Ecto neural progenitor cell (in vitro differentiated cells): ENCODE measurements at places on chromosomes 5 and 9.
A peak's percentile ranks its signal among the peaks of the same experiment; 100 is the strongest.

DNA sequence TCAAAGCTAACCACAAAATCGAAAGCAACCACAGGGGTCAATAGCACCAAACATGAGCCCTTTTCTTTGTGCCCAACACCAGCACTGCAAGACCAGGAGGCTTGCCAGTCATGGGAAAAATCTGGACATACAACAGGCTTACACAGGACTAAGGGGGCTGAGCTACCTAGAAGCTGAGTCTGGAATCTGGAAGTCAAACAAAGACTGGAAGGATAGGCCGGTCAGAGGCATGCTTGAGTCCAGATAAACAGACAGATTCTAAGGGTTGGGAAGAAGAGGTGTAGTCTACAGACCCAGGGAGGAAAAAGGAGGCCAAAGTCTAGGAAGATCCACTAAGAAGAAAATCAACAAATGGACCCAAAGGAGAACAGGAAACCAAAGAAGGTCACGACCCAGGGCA, 73.3 kb downstream of the MYO10 start:
- DNase-seq: no peak

GRCh38 chr5:61767231-61768080, 435.4 kb downstream of the ZSWIM6 start:
- no peak for DNase-seq

DNA sequence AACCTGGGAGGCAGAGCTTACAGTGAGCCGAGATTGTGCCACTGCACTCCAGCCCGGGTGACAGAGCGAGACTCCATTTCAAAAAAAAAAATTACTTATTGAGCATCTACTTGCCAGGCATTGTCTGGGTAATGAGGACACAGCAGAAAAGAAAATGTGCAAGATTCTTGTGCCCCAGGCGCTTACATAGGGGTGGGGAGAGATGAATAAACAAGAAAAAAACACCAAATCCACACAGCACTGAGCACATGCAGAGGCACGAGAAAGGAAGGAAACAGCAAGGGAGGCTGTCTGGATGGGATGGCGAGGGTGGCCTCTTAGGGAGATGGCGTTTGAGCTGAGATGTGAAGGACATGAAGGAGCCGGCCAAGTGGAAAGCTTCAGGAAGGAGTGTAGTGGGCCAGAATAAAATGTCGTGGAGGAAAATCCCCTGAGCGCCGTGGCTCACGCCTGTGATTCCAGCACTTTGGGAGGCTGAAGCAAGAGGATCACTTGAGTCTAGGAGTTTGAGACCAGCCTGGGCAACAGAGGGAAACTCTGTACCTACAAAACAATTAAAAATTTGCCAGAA, 13.9 kb downstream of the DYNC2I2 start:
- DNase-seq: no peak

GRCh38 chr5:66655395-66656324, 59.5 kb downstream of the MAST4 start:
- no peak for DNase-seq

DNA sequence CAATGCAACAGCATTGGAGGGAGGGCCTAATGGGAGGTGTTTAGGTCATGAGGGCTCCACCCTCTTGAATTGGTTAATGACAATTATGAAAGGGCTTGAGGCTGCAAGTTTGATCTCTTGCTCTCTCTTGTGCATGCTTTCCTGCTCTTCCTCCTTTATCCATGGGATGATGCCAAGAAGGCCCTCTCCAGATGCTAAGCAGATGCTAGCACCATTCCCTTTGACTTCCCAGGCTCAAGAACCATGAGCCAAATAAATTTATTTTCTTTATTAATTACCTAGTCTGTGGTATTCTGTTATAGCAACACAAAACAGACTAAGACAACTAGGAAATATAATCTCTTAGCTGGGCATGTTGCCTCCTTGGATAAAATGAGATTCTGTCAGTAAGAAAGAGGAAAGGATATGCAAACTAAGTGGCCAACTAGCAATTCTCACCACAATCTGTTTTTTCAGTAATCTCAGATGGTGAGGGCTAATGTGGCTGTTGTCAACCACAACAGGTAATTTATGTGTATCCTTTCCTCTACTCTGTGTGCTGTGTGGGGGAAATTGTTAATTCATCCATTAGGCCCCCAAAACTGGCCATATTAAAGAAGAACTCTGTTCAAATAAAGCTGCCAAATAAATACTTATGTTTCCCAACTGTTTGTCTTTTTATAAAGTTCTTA, 269.1 kb upstream of the CD180 start:
- no peak for DNase-seq

GRCh38 chr9:121837113-121837961, 185.9 kb downstream of the DAB2IP start:
- peak; percentile 29 for DNase-seq

GRCh38 chr9:131650254-131650653, 89.6 kb downstream of the RAPGEF1 start:
- no peak for DNase-seq

DNA sequence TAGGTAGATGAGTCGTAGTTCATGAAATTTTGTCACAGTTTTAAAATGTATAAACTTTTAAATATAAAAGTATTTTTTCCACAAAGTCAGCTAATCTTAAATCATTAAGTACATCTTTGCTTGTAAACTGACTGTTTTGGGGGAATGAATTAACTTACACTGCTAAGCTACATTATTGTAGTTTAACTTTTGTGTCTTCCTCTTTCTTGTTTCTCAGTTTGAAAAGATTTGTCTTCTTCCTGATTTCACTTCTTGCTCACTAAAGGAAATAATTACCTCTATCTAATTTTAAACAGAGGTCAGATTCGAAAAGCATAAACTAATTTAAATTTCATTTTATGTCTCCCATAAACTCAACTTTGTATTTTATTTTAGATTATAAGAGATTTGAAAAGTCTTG, 5.7 kb downstream of the NIPSNAP3B start:
- DNase-seq: no peak

GRCh38 chr9:89536145-89536574, 38.2 kb upstream of the SEMA4D start:
- DNase-seq: no peak

DNA sequence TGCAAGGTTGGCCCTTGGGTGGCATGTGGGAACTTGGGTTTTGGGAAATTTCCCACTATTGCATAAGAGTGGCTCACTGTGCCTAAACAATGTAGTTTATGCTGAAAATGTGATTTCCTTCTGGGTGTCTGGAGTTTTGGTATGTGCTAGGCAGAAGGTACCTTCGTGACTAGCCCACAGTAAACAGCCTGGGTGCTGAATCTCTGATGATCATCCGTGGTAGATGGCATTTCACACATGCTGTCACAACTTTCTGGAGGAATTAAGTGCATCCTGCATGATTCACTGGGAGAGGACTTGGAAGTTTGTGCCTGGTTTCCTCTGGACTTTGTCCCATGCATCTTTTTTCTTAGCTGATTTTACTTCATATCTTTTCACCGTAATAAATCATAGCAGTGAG, 64.5 kb downstream of the LNPEP start:
- no peak for DNase-seq

DNA sequence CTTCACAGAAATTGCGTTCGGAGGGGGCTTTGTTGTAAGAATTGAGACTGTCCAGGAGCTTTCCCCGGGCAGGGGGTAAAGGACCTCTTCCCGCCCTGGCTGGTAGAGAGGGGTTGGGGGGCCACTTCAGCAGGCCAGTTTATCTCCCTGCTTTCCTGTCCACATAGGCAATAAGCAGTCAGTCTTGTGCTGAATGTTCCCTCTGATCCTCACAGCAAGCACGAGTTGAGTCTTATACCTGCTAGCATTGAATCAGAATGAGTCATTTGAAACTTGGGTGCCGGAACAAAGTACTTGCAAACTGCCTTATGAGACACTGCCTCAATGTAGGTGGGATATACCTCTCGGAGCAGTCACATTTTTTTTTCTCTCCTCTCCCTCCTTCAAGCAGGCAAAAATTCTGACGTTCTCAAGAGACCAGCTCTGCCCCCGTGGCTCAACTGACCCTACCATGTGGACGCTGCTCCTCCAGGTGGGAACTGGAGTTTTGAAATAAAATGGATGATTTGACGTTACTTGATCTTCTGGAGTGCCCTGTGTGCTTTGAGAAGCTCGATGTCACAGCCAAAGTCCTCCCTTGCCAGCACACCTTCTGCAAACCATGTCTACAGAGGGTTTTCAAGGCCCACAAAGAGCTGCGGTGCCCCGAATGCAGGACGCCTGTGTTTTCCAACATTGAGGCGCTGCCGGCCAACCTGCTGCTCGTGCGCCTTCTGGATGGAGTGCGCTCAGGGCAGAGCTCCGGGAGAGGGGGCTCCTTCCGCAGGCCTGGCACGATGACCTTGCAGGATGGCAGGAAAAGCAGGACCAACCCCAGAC, 1.3 kb downstream of the SH3RF2 start:
- no peak for DNase-seq

GRCh38 chr9:16155878-16156277, 603.0 kb downstream of the CCDC171 start:
- no peak for DNase-seq

DNA sequence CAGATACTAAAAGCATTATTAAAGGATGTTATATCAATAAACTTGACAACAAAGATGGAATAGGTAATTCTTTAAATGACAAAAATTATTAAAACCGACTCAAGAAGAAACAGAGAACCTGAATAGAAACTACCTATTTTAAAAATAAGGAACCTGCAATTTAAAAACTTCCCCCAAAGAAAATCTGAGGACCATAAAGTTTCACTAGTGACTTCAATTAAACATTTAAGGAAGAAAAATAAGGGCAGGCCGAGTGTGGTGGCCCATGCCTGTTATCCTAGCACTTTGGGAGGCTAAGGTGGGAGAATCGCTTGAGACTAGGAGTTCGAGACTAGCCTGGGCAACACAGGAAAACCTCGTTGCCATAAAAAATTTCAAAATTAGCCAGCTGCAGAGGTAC, 99.6 kb downstream of the FANCC start:
- DNase-seq: no peak

GRCh38 chr5:56282216-56282615, 49.1 kb upstream of the ANKRD55 start:
- DNase-seq: no peak

DNA sequence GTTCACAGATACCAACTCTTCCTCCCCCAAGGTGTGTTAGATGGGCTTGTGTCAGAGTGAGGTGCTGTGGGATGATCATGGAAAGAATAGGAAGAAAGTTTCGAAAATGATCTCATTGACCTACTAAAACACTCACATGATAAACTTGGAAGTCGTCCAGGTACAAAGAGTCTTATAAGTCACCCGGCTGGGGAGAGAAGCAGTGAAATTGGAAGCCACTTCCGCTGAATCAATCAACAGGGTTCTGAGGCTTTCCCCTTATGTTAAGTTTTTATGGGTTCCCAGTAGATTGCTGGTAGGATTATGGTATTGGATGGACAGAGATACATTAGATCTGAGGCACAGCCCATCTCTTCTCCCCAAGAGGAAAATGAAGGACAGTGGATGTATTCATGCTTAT, 218.8 kb upstream of the MSX2 start:
- no peak for DNase-seq

DNA sequence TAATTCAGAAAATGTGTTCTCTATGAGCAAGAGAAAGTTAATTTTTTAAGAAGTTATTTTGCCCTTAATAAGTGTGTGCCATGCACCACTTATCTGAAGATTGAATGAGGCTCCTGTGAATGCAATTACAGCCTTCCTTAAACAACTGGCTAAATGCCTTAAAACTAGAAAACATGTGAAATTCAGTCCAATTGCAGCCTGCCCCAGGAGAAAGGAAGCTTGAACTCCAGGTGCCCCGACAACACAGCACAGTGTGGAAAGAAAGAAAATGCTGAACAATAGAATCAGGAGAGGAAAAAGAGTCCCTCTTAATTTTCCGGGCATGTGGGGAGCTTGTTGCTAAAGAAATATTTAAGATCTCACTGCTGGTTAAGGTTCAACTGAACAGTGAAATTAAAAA, 8.8 kb downstream of the LHFPL2 start:
- no peak for DNase-seq

GRCh38 chr5:33287242-33287641, 153.5 kb upstream of the TARS1 start:
- DNase-seq: no peak

DNA sequence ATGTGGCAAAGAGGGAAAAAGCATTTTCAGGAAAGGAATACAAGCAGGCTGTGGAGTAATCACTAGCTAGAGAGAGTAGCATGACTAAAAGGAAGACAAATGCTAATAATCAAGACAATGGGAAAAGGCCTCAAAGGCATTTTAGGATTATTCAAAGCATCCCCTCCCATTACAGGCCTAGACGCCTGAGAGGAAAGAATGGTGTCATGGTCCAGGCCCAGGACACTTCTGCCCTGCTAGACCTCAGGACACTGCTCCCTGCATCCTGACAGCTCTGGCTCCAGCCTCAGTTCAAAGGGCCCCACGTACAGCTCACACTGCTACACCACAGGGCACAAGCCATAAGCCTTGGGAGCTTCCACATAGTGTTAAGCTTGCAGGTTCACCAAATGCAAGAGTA, 40.8 kb upstream of the SHISAL2B start:
- no peak for DNase-seq

DNA sequence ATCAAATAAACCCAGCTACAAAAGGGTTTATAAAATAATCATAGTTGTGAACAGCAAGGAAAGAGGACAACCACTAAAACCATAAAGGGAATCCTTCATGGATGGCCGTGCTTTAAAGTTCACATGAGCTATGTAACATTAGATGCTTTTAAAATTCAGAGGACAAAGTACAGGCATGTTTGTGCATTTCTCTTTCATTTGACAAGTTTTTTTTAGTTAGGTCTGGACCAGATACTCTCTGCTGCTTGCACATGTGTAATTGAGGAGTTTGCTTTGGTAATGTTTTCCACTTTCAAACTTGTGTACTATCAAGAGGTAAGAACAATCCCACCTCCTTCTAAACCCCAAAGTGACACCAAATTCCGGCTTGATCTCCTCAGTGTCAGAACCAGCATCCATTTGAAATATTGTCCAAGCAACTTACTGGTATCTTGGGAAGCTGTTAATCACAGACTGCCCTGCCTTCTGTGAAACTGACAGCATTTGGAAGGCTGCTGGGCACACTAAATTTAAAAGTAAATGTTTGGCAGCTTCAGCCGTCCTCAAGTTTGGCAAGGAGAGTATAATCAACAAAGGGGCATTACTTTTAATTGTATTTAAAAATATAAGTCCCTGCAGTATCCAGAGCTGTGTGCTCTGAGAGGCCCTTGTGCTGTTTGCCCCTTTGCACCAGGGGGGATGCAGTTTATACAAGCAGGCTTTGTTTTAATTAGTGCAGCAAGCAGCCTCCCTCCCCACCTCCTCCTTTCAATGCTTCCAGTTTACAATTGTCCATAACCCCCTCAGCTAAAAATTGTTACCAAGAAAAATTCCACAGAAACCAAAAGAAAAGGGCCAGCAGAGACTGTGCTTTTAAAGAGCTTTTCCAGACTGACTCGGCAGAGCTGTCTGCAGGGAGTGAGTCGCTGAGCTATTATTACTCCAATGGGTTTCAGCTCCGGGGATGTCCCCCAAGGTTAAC, 328.3 kb upstream of the MPDZ start:
- no peak for DNase-seq
